Activated T-helper 1 cell treated with Interleukin-2 at 50 U/mL for 16 hours (primary cell): ENCODE measurements at places on chromosomes 5 and 9.

GRCh38 chr5:54049963-54050362, 260.4 kb downstream of the ARL15 start:
- no peak for DNase-seq

DNA sequence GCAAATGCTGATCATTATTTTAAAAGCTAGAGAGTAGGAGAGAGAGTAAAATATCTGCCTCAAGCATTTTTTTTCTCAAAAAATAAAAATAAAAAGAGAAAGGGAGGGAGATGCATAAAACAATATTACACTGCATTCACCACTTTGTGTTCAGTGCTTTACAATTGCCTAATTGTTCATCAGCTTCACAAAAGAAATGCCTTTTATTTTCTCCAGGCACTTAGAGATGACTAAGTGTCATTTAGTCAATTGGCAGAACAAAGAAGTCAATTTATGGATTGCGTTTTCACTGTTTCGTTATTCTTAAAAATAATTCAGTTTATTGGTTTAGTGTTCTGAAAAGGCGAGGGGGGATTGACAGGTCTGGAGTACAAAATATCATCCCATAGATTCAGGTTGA, 232.5 kb upstream of the CCNH start:
- no peak for DNase-seq

DNA sequence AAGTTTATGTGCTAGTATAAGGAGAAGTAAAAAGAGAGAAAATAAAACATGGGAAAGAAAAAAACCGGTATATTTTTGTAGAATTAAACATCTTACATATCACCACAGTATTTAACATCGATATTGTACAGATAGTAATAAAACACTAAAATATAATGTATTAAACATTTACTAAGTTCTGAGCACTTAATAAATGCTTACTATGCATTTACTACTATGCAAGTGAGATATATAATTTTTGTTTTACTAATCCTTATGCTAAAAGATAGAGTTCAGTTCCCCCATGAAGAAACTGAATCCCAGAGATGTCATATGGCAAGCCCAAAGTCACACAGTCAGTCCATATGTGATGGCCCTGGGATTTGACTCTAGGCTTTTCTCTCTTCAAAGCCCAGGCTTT, 51.1 kb downstream of the SH3TC2 start:
- no peak for DNase-seq

DNA sequence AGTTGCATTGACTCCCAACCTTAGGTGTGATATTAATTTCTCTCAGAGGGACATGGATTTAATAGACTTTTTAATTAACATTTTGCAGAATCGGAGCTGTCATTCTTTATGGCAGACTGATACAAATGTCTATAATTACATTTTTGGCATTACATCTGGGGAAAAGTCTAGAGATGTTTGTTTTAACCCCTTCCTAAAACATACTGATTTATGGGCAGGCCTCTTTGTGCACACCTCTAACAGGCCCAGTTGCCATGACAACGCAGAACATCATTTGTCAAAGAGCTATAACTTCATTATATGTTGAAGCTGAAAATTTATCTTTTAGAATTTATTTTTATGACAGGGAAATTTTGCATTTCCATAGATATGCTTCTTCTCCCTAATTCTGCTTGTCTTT, 158.5 kb downstream of the NTRK2 start:
- DNase-seq: no peak

DNA sequence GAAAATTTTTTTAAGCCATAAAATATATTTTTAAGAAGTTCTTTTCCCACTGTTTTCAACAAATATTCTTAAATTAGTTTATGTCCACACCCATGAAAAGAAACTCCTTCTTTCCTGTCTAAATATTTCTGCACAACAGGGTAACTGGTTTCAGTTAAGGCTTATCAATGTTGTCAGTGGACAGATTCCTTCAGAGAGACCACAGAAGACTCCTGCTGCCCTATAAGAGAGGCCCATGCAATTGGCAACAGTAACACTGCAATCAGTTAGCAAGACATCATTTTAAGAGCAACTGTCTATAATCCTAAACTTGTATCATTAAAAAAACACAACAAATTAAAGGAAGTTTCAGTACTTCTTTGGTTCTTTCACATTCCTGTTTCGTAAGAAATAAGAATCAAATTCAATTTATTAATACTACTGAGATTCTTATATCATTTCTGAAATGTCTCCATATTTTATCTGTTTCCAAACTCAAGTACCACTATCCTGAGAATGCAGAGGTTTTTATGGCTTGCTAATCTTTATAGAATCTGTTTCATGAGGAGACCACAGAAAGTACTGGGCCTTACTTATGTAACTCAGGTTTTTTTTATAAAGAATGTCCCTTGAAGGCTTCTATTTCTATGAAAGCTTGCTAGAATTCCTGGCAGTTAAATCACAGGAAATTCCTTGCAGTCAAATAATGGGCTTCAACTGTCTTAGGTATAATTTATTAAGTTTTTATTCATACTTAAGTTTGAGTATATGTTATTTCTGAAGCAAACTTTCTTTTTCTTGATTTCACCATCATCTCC, 240.2 kb downstream of the RFX3 start:
- DNase-seq: no peak

DNA sequence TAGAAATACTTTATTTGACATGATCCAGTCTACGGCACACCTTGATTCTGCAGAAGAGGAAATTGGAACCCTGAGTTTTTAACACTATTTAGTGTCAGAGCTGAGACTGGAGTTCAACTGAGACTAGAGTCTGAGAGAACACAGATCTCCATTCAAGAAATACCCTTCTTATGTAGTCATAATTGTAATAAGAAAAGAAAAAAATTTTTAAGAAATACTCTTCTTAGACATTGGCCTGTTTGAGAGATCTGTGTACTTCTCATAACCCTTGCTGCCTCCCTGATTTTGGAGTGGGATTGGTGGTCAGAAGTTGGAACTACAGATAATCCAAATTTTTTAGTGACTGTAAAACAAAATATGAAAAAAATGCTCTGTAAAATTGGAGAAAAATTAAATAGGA, 253.4 kb downstream of the ARRDC3 start:
- no peak for DNase-seq

GRCh38 chr5:157497875-157498611, 38.0 kb downstream of the NIPAL4 start:
- DNase-seq: no peak

- DNase-seq: no peak
Observed at GRCh38 chr5:113804264-113804663, 290.8 kb downstream of the YTHDC2 start.

DNA sequence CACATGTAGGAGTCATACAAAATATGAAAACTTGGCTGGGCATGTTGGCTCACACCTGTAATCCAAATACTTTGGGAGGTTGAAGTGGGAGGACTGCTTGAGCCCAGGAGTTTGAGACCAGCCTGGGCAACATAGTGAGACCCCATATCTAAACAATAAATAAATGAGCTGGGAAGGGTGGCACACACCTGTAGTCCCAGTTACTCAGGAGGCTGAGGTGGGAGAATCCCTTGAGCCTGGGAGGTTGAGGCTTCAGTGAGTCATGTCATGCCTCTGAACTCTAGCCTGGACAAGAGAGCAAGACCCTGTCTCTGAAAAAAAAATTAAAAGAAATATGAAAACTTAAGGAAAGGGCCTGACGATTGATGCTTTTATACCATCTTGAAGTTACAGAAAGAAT, 112.4 kb upstream of the RAI14 start:
- no peak for DNase-seq

- DNase-seq: no peak
Observed at GRCh38 chr5:72653586-72653985, 146.4 kb upstream of the ZNF366 start.

GRCh38 chr9:90142580-90142979, 500.0 kb downstream of the DIRAS2 start:
- DNase-seq: peak; percentile 15

- no peak for DNase-seq
Observed at GRCh38 chr5:154287136-154287535, 96.6 kb downstream of the GALNT10 start.

DNA sequence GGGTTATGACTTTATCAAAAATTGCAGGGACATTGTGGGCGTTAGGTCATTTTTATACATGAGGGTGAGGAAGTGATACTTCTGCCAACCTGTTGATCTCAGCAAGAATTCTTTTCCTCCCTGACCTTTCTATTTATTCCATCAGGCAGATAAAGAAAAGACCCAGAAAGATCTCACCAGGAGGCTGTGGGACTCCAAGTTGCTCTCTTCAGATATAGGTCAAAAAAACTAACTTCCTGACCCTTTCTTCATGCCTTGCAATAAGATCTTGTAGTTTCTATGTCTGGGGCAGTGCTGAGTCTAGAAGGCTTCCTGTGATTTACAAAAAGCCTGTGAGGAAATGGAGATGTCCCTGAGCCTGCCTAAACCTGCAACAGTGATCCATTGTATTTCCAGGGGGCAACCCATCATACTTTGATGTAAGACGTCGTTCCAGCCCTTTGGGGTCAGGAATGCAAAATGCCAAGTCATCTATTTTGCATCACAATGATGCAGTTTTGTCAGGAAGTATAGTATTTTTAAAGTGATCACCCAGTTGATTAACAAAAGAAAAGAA, 22.0 kb upstream of the PIK3R1 start:
- no peak for DNase-seq

DNA sequence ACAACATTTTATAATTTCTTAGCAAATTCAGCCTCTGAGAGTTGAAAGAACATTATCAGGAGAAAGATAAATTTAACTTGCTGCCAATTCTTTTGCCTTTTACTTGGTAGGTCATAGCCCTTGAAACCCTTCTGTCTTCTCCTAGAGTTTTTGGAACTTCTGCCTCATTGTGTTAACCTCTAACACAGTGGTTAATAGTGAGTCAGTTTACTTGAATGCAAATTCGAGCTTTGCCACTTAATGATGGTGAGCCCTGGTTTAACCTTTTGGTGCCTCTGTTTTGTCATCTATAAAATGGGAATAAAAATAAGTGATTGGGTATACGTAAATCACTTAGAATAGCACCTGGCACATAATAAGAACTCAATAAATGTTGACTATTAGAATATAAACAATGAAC, 1.8 kb upstream of the INIP start:
- no peak for DNase-seq

GRCh38 chr9:129598089-129598596, 22.8 kb downstream of the C9orf50 start:
- DNase-seq: no peak

- no peak for DNase-seq
Observed at GRCh38 chr5:109655841-109656240, 33.9 kb upstream of the MAN2A1 start.

- no peak for DNase-seq
Observed at GRCh38 chr5:66113160-66113559, 30.9 kb upstream of the SREK1 start.

GRCh38 chr5:172843825-172844576, 9.9 kb downstream of the ERGIC1 start:
- no peak for DNase-seq

- no peak for DNase-seq
Observed at GRCh38 chr5:96074870-96075269, 113.2 kb upstream of the ELL2 start.
